Right atrium auricular region (tissue), 2 donors: ENCODE measurements at places on chromosomes 6 and 20. TPM values are rescaled to one million over a fixed set of nuclear protein-coding genes. Genes with fewer than 3 reads are reported as not detected.

GRCh38 chr20:59235226-59235625, 65.2 kb upstream of the EDN3 start:
- no peak for DNase-seq

GRCh38 chr6:13044390-13044789, 283.9 kb downstream of the TBC1D7 start:
- no peak for DNase-seq

ZNF311 gene
- not detected for total RNA-seq

SSTR4 gene
- not detected for total RNA-seq

SEL1L2 gene
- total RNA-seq, result not detected

DNA sequence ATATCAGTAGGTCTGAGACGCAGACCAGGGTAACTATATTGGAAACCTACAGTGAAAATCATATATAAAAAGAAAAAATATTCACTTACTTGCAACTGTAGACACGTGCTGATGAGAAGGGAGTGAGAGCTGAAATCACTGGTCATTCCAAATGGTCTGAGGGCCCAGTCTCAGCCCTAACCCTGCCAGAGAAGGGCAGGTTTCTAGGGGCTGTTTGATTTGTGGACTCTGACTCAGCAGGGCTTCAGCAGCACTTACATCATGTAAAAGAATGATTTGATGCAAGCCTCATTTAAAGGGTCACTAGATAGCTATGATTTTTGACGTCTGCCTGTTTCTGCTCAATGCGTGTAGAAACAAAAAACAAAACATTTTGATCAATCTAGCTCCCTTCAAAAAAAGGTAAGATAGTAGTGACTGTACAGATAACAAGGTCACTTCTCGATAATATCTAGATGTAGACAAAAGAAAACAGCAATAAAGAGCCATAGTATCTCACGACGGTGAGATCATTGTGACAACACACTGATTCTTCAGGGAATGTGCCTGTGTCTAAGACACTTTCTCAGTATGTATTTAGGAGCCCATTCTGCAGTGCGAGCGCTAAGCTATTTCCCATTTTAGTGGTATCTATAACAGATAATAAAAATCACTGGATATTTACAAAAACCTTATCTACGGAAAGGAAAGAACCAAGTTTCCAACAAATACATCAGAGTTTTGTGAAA, 307.2 kb downstream of the HIVEP2 start:
- DNase-seq, result no peak
